Activated T-helper 17 cell treated with anti-CD3 and anti-CD28 coated beads, Interleukin-2, amount 50 U/mL, for 72 hours (primary cell): ENCODE measurements at places on chromosomes 11 and 22. TPM values are rescaled to one million over a fixed set of nuclear protein-coding genes. Genes with fewer than 3 reads are reported as not detected.

DNA sequence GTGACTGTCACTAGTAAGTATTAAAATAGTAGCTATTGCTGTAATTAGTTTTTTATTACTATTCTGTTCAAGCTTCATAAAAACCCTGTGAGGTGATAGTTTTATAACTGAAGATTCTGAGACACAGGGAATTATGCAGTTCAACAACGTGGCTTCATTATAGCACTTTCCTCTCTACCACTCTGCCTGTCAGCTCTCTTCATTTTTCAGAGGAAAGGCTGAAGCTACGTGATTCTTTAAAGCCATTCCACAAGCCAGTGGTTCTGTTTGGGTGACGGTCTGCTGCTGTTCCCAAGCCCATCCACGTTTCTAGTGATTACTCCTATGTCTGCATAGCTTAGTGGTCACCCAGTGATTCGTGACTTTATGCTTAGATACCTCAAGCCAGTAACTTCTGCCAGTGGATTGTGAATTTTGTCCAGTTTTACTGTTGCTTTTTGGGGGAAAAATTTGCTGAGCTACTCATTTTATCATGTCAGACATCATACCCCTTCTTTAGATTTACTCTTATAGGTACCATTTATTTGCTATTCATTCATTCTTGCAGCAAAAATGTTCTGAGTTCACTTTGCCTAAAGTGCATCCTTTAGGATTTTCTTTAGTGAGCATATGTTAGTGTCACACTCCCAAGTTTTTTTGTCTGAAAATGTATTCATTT is 59.8 kb downstream of the UVRAG start:
- ATAC-seq = no peak

- no peak for ATAC-seq
These were observed 12.1 kb upstream of the ELFN2 start for GRCh38 chr22:37439347-37439746.

DNA sequence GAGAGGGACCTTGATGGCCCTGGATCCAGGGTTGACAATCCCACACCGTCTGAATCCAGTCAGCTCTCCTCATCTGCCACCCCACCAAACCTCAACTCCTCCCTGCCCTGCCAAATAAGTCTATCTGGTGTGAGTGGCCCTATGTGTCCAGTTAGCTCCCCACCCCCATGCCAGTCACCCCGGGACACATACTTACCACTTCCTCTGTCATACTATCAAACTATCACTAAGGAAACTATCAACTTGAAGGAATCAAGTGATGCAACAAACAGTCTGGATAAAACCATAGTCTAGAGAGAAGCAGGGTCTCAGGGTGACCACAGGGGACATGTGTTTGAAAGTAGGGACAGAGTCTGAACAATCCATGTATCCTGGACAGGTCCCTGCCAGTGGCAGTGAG is 13.2 kb upstream of the CSF2RB start:
- peak; percentile 6 for ATAC-seq

DNA sequence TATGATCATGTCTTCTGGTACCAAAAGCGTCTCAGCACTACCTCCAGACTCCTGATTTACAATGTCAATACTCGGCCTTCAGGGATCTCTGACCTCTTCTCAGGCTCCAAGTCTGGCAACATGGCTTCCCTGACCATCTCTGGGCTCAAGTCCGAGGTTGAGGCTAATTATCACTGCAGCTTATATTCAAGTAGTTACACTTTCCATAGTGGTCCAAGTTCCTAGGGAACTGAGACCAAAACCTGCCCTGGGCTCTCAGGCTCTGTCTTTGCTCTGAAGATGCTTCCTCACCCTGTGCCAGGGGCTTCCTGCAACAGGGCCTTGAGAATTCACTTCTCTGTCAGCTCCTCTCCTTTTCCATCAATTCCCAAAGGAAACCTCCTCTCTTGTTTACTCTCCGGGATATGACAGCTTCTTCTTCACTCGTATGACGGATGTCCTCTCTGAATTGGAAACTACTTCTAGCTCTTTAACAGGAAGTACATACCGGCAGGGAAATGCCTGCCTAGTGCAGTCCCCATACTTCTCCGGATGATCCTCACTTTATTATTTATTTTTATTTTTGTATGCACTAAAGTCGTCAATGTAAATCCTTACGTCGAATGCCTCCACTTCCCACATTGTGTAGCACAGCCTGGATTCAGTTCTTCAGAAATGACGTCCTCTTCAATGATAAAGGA is 29.6 kb upstream of the PRAME start:
- ATAC-seq = no peak

Gene CCDC157
- 2.5 TPM for total RNA-seq

Gene PUS3
- 13.1 TPM for total RNA-seq
